Fibroblast of villous mesenchyme (primary cell): ENCODE measurements at places on chromosomes 6 and 20. TPM values are rescaled to one million over a fixed set of nuclear protein-coding genes. Genes with fewer than 3 reads are reported as not detected.
A peak's percentile ranks its signal among the peaks of the same experiment; 100 is the strongest.

The COMMD7 gene
- 45.8 and 56.7 TPM in 2 replicates for total RNA-seq

The SPATA25 gene
- 0.43 and 1.3 TPM in 2 replicates for total RNA-seq

- DNase-seq: no peak
Observed at GRCh38 chr20:50928469-50928868, 2.8 kb downstream of the ADNP start.

DNA sequence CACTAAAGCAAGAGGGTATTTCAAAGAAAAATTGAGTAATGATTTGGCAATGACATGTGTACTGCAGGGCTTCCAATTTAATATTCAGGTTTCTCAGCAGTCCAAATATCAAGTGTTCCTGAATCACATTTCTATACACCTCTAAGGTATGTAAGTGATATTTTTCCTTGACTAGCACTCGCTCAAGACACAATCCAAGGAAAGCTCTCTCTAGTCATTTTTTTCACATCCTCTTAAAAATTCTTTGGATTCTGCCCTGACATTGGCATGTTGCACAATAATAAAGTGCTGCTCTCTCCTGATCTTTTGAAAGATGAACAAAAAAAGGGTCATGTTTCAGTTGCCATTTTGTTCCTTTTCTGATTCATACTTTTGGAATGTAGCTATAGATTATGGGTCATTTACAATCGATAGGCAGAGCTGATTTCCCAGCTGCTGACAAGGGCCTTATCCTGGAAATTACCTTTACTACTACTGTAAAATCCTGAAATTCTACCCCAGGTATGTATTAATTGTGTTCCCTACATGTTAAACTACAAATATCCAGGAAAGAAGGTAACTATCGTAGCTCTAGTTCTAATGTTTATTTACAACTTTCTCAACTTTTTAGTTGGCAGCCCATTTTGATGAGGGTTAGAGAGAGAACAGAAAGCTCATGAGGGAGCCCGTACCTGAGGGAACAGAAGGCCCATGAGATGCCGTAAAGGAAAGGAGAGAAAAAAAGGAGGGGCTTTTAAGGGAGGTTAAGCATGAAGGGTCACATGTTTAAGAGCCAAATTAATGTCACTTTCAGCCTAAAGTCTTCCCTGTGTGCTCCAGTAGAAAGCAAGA lies 22.2 kb upstream of the ADGRG6 start:
- peak; percentile 51 for DNase-seq

The HCRTR2 gene
- not detected in 2 replicates for total RNA-seq

DNA sequence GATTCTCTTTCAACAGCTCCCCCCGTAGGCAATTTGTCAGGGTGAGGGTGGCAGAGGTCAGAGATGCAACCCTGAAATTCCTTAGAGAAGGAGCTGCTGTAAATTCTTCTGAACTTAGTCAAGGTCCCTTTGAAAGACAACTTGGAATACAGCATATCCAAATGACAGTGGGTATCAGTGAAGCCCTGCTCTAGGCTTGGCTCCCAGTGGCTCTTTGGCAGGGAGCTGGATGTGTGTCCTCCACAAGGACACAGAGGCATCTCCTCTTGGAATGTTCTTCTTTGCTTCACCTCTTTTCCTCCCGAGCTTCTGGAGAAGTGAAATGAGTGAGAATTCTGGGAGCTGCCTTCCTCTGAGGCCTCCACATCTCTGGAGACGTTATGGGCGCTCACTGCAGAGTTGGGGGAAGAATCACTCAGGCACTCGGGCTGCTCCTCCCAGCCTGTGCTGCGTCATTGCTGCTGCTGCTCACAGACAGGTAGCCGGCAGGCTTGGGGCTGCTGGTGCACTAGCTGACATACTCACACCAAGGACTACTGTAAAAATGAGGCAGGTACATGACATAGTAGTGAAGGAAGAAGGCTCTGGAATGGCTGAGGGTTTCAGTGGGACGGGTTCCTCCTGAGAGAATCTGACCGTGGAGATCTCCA lies 34.1 kb downstream of the DYNLT1 start:
- no peak for DNase-seq

GRCh38 chr6:168043848-168044415 lies 35.1 kb downstream of the FRMD1 start:
- no peak for DNase-seq

The CCM2L gene
- total RNA-seq: under 0.01 TPM in 1 of 2 replicates, not detected in the other

DNA sequence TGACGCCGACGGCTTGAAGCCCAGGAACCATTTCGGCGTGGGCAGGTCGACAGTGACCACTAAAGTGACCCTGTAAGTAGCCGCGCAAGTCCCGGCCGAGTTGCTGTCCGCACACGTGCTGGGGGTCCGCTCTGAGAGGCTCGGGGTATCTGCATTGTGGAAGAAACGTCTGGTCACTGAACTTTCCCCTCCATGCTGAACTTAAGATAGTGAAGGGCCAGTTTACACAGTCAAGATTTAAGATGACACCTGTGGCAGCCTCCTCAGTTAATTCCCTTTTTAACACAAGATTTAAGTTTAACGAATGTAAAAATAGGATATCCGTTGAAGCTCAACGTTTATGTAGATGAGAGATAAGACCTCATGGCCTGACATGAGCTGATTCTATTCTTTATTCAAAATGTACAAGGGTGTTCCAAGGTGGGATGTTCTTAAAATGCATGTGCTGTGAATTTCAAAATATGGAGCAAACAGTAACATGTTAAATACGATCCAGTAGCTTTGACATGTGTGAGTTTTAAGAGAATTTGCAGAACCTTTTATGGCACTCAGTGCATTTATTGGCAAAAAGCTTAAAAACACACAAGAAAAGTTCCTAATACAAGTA lies 116.2 kb downstream of the RTN4IP1 start:
- no peak for DNase-seq

- no peak for DNase-seq
Observed at GRCh38 chr20:20289331-20289730, 78.6 kb upstream of the INSM1 start.

- DNase-seq: peak; percentile 44
Observed at GRCh38 chr20:4068708-4069107, 53.4 kb upstream of the RNF24 start.

- DNase-seq: no peak
Observed at GRCh38 chr20:11957911-11958310, 40.2 kb downstream of the BTBD3 start.

DNA sequence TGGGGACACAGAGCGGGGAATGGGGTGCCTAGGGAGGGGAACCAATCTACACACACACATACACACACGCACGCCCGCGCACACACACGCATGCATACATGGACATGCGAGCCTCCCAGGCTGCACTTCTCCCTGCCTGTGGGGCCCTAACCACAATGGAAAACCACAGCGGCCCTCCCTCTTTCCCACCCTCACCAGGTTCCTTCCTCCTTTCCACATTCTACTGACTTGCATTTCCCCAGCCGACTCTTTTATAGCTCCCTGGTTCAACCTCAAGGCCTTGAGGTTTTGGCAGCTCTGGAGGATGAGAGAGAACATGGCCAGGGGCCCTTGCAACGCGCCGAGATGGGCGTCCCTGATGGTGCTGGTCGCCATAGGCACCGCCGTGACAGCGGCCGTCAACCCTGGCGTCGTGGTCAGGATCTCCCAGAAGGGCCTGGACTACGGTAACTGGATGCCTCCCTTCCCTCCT lies at the start of gene BPI:
TSS of gene BPI (plus strand) at position 249 of the 472 bp plus-strand sequence. CDS start at position 317, 68 bp downstream.
- no peak for DNase-seq

GRCh38 chr6:109671733-109672132 lies 19.3 kb downstream of the AK9 start:
- peak; percentile 32 for DNase-seq

The CTAGE9 gene
- not detected in 2 replicates for total RNA-seq

DNA sequence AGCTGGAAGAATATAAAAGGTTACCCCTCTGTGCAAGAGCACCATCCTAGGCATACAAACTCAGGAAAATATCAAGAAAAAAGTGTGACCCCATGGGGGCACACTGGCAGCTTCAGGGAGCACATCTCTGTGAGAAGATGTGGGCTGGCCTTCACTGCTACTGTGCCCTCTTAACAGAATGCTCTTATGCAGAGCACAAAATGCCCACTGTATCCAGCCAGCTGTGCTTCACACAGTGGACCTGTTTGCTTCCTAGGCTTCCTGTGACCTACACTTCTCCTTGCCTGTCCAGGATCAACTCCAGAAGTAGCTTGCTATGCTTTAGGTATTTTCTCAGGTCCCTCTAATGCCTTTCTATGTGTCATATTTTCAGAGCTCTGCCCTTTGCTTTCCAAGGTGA lies 380.2 kb upstream of the MMS22L start:
- DNase-seq: no peak

The PARD6B gene
- 1.6 and 6.5 TPM in 2 replicates for total RNA-seq

DNA sequence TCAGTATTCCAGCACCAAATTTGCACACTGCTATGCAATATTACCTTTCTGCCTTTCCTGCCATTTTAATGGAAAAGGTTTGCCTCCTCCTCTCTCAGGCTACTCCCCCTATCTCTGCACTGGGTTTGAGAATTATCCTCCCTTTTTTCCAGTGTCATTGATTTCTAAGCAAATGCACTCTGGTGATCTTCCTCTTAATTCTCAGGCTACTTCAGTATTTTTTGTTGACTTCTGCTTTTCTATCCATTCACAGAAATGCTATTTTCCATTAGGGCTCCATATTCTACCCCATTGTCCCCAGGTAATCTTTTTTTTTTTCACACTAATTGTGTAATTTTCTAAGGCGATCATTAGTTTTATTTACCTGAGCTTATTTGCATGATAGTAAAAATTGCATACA lies 144.0 kb downstream of the GJA1 start:
- no peak for DNase-seq

The TASP1 gene
- 8.1 and 9.5 TPM in 2 replicates for total RNA-seq

GRCh38 chr6:126529637-126530362 lies 189.9 kb downstream of the CENPW start:
- DNase-seq: no peak

The GSTA3 gene
- not detected in 2 replicates for total RNA-seq

- no peak for DNase-seq
Observed at GRCh38 chr20:34370062-34370461, 7.0 kb downstream of the ITCH start.

GRCh38 chr6:144408161-144408560 lies 123.0 kb downstream of the UTRN start:
- peak; percentile 49 for DNase-seq

The TCF21 gene
- total RNA-seq: under 0.01 and 1.3 TPM in 2 replicates

The UBE2C gene
- 13.5 and 26.3 TPM in 2 replicates for total RNA-seq

The AIF1 gene
- not detected in 2 replicates for total RNA-seq

DNA sequence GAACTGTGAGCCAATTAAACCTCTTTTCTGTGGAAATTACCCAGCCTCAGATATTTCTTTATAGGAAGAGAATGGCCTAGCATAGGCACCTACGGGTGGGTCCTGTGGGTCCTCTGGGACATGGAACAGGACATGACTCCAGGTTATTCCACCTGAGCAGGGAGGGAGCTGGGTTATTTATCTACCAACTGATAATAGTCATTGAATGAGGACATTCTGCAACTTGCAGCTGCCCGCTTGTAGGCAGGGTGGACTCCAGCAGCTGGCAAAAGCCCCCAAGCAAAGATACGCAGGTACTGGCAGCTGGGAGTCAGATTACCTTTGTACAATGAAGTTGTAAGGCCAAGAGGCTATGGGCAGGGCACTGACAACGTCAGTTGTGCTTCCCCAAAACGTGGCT lies 1.4 kb upstream of the BANF2 start:
- no peak for DNase-seq

The ARFGEF3 gene
- under 0.01 TPM in 2 replicates for total RNA-seq

DNA sequence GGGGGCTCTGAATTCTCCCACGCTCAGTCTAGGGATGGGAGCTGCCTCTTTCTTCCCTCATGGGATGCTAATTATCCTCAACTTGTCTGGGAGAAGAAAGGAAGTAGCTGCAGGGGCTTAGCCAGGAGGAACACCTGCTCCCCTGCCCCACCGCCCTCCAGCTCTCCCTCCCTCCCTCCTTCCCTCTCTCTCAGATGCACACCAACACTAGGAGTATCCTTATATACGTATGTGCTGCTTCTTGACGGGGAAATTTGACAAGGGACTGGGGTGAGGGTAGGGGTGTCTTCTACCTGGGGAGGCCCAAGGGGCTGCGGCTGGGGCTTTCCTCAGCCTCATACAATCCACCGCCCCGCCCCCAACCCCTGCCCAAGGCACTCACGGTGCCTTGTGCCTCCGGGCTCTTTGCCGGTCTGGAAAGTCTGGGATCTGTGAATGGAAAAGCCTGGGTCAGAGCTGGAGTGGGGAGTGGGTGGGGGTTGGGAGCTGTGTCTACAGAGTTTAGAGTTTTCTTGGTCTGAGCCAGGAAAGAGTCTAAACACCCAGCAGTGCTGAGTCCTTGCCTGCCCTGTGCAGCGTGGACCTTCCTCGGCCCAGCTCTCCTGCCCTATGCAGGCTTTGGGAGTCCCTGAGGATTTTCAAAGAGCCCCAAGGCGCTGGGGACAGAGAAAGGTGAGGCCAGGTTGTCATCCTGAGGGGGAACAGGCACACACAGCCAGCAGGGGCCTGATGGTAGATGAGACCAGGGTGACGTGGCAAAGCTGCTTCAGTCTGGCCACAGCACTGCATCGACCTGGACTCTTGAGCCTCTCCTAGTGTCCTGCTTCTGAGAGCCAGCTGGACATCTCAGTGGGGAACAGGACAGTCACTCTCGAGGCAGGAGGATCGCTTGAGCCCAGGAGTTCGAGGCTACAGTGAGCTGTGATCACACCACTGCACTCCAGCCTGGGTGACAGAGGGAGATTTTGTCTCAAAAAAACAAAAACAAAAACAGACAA lies 29.3 kb upstream of the EMILIN3 start:
- no peak for DNase-seq

The CENPQ gene
- 4.5 and 7.8 TPM in 2 replicates for total RNA-seq

GRCh38 chr6:95093154-95093553 lies 484.2 kb upstream of the MANEA start:
- no peak for DNase-seq

GRCh38 chr6:111894272-111894671 lies 21.0 kb upstream of the FYN start:
- peak; percentile 65 for DNase-seq

GRCh38 chr6:22940581-22941290 lies 371.4 kb downstream of the HDGFL1 start:
- DNase-seq: no peak

DNA sequence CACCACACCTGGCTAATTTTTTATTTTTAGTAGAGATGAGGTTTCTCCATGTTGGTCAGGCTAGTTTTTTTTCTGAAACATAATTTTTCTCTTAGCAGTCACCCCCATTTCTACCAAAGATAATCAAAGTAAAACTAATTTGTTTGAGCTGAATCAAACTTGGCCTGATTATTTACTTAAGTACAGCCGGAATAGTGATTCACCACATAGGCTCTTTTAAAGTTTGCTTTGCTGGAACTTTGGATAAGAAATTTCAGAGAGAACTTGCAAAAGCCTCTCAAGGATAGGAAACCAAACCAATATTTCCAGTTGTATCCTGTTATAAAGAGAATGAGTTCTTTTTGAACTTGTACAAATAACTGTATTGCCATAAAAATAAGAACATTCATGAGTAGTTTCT lies 105.0 kb upstream of the SYNCRIP start:
- DNase-seq: peak; percentile 11

GRCh38 chr6:43713643-43714310 lies 26.2 kb upstream of the MRPS18A start:
- DNase-seq: no peak

GRCh38 chr6:129790785-129791184 lies 70.3 kb downstream of the TMEM244 start:
- DNase-seq: no peak
